MV-4-11 (cell line): ENCODE measurements at places on chromosomes 6 and 20.

DNA sequence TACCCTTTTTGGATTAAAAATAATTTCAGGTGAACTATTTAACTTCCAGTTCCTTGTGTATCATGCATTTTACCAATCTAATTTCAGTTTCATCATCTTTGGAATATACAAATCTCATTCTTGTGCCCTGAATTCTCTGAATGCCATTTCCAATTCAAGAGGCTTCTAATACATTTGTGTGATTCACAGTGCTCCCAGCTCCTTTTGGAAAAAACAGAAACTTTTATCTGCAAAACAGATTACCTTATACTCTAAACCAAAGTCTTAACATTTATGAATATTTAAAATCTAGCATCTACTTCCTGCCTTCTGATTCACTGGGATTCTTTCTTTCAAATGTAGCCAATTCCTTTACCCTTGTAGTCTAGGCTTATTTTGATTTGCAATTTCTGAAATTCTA is 11.1 kb upstream of the PEX7 start:
- no peak for DNase-seq

- no peak for DNase-seq
These were observed 139.8 kb downstream of the ADGRB3 start for GRCh38 chr6:68774843-68775242.

- DNase-seq: no peak
These were observed 151.1 kb upstream of the B3GAT2 start for GRCh38 chr6:71107911-71108420.

DNA sequence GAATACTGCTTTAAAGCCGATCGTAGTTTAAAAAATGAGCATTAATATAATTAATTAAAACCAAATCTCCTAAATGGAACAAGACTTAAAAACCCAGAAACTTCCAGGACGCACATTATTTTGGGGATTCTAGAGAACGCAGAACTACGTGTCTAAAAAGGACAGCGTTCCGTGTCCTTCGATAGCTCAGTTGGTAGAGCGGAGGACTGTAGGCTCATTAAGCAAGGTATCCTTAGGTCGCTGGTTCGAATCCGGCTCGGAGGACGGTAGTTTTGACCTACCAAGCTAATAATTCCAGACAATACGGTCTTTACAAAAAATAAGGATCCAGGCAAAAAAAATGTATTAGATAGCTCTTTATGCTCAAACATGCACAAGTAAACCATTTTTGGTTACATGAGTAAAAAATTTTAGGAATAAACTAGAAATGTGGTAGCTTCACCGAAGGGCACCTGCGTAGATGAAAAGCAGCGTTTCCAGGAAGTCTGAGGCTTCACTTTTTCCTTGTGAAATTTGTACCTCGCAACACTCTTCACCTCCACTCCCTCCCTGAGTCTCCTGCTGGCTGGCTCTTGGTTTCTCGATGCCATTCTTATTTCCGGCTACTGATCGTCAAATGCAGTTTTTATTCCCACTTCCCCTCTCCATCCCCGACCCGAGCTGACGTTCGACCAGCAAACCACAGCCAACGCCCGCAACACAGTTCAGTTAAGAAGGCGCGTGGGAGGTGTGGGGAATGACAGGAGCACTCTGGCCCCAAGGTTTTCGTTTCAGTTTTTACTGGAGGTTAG is 19.6 kb upstream of the ABT1 start:
- DNase-seq: peak; percentile 90

GRCh38 chr20:13085275-13085674 is 76.5 kb downstream of the SPTLC3 start:
- no peak for DNase-seq

DNA sequence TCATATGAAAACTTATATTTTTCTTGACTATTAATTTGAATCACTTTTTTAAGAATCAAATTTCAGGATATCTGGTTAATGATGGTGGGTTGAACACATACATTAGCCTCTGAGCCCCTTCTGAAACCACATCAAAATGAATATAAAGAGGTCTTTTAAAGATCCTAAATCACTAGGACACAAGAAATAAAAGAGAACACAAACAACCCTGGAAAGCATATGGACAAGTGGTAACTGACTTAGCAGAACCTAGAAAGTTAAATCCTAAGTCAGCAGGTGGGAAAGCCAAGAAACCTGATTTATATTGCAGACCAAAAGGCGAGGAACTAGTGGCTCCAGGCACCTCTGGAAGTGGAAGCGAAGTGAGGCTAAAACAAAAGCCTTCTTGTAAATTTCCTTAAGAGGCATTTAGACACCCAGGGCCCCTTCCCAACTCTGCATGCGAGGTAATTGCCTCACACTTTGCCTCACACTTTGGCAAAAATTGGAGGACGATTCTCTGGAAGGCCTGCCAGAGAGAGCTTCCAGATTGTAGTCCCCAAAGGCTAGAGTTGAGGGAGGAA is 293.9 kb downstream of the KHDC1L start:
- DNase-seq: no peak

DNA sequence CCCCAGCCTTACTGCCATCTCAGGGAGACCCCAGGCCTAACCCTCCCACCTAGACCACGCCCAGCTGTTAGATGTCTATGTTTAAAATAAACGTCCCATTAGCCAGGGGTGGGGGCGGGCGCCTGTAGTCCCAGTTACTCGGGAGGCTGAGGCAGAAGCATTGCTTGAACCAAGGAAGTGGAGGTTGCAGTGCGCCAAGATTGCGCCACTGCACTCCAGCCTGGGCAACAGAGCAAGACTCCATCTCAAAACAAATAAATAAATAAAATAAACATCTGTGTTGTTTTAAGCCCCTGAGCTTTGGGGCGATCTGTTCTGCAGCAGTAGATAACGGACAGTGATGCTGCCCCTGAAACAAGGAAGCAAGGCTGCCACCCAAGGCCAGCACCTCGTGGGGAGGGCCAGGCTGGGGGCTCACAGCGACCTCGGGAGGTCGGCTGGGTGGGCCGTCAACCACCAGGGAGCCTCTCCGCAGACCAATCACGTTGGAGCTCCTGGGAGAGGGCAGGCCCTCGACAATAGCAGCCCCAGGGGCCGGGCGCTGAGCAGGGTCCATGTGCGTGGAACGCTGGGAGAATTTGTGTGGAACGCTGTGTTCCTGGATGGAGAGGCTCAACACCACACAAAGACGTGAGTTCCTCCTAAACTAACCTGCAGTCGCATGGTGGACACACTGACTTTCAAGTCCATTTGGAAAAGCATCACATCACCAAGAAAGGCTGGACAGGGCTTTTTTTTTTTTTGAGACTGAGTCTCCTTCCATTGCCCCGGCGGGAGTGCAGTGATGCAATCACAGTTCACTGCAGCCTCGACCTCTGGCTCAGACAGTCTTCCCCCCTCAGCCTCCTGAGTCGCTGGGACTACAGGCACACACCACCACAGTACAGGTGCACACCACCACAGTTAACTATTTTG is 1.0 kb upstream of the HELZ2 start:
- peak; percentile 11 for DNase-seq

GRCh38 chr6:170026751-170027646 is 263.9 kb downstream of the DLL1 start:
- DNase-seq: no peak

- no peak for DNase-seq
These were observed 469.7 kb downstream of the CDKAL1 start for GRCh38 chr6:21003780-21004541.

DNA sequence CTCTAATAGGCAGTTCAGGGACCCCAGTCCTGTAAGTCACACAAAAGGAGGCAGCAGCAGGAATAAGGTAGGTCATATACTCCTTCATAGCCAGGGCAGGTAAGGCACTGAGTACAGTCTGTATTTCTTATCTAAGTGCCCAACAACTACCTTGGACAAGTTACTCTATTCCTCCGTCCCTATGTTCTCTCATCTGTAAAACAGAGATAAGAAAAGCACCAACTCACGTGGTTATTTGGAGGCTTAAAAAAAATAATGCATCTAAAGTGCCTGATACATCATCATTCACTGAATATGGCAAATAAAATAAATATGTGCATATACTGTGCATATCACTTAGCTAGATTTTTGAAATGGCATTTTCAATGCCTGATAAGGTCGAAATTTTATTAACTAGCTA is 298.1 kb upstream of the CDYL start:
- DNase-seq: no peak

DNA sequence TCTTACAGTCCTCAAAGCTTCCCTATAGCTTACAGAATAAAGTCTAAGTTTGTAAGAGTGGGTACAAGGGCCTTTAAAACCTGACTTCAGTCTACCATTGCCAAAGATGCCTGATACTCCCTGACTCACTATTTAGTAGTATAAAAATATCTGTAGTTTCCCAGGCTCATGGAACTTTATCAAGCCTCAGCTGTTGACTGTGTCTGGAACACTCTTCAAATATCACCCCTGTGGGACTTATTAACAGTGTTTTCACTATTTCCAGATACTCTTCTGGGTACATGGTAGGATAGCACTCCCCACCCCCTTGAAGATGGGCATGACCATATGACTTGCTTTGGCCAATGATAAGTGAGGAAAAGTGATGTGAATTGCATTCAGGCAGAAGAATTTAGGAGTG is 105.3 kb upstream of the TENT5A start:
- no peak for DNase-seq

GRCh38 chr6:140068801-140069200 is 694.4 kb upstream of the CITED2 start:
- DNase-seq: no peak

- no peak for DNase-seq
These were observed 68.9 kb downstream of the FAM217A start for GRCh38 chr6:4010048-4010447.

DNA sequence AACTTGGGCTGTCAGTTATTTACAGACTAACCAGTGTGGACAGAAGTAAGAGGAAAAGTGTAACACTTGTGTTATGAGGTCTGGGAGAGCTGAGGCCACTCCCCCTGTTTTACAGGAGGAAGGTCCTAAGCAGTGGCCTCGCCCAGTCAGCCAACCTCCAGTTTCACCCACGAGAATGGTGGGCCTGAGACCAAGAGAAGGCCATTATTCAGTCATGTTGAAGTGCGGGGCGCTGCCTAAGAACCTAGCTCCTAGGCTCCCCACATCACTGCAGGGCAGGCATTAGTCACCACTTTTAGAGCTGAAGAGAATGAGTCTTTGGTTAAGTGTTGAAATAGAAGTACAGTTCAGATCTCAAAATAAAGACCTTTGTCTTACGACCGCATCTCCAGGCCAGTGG is 27.9 kb downstream of the CDYL start:
- DNase-seq: peak; percentile 84

DNA sequence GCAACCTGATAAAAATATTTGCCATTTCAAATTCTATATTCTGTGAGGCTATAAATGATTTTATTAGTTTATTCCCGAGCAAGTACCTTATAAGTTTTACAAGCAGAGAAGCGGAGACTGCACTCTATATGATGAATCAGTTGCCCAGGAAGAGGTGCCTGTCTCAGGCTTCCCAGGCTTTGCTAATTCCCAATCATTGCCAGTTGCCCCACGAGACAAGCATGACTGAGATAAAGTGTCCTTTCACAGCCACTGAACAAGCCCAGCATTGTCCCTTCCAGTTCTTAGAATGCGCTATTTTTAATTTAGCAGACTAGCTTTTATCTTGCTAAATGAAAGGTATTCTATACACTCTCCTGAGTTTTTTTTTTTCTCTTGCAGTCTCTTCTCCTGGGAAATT is 260.7 kb downstream of the ALDH8A1 start:
- DNase-seq: no peak

GRCh38 chr6:134819863-134820800 is 129.8 kb downstream of the ALDH8A1 start:
- no peak for DNase-seq

GRCh38 chr6:3617192-3617631 is 134.3 kb downstream of the PXDC1 start:
- DNase-seq: no peak

DNA sequence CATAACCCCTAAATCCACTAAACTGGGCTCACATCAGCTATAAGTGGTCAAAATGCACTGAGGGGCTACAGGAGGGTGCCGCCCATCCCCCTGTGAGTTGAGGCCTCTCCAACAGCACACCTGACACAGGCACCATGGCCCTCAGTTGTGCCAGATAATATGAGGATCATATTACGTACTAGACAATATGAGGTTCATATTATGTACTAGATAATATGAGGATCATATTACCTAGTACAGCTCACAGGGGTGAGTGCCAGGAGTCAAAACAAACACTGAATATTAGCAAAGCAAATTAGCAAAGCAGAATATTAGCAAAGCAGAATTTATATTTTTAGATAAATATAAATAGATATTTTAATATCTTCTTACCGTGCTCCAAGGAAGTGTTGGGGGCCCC is 35.3 kb downstream of the CD24 start:
- DNase-seq: no peak

GRCh38 chr20:4081421-4081820 is 66.1 kb upstream of the RNF24 start:
- peak; percentile 55 for DNase-seq

GRCh38 chr6:44451803-44452695 is 64.5 kb downstream of the CDC5L start:
- no peak for DNase-seq

- DNase-seq: no peak
These were observed 31.2 kb upstream of the SMIM28 start for GRCh38 chr6:138346302-138347195.

DNA sequence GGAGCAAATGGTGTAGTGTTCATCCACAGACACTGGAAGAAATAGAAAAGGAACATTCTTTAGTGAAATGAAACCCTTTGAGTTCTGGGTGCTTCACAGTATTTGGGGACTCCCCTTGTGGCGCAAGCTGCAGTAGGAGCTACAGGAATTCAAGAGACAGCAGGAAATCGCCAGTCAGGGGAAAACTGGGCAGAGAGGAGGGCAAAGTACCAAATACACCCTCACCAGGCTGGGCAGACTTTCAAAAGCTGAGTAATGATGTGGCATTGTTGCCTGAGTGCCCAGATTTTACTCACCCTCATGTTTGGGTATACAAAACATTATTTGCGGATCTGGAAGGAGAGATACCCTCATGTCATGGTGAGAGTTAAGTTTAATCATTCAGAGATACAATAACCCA is 97.9 kb downstream of the SOD2 start:
- no peak for DNase-seq

DNA sequence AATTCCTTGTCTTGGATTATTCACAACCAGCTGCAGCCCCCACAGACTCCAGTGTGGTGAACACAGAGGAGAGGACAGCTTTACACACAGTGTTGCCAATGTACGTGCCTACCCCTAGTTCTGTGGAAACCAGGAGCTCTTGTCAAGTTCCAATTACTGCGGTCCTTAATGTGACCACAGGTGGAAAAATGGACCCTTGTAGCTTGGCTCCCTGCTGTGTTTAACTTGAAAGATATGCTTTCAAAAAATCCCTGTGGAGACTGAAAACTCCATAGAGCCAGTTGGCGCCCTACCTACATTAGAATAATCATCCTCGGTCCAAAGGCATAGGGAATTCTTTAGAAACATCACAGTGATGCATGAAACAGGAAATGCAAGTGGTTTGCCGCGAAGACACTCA is 118.3 kb upstream of the SLC22A23 start:
- no peak for DNase-seq
